Mucosa of gallbladder (tissue), 1 donor: ENCODE measurements at places on chromosomes 2 and 18.

DNA sequence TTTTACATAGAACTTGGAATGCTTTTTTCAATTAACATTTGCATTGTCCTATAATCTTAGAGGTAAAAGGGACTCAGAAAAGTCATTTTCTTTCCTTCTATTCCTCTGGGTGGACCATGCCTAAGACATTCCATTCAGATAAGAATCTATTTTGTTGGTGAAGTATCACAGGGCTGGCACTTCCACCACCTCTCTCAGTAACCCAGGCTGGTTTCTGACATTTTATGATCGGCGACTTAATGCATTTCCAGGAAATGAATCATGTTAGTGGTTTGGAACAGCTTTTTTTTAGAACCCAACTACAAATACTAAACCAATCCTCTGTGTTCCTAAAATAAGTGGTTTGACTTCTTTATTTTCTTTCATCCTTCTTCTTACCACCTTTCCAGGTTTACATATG is 27.0 kb downstream of the GAD1 start:
- DNase-seq, result no peak

DNA sequence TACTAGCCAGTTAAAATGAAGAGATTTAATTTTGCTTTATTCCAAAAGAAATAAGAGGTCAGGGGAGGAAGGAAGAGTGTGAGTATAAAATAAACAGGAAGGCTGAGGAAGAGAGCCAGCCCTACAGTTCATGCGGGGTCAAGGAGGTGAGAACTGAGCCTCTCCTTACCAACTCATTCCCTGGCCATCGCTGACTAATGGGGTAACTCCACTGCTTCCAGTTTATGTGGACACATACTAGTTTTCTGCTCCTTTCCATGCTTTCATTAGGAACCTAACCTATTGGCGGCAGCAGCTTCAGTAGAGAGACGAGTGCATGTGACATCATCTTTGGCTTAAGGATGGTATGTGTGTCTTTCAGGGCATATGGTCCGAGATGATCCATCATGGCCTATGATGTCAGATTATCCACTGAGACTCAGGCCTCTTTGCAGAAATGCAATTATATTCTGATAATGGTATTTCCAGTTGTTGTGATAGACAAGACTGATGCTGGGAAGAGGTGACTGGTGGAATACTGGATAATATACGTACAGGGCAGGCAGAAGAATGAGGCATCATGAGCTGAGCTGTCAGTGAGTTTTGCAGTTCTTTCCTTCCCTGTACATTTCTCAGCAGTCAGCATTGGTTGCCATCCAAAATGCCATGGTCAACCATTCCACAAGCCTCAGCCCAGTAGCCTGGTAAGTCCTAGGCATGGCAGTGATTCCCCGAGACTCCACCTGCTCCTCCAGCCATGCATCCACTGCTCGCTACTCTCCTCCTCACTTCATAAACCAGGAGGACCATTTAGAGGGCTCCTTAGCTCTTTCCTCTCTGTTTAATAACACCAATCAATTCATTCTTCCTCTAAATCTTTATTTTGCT is 184.6 kb upstream of the OSR1 start:
- no peak for DNase-seq

GRCh38 chr2:104213758-104214157 is 640.2 kb upstream of the POU3F3 start:
- no peak for DNase-seq

DNA sequence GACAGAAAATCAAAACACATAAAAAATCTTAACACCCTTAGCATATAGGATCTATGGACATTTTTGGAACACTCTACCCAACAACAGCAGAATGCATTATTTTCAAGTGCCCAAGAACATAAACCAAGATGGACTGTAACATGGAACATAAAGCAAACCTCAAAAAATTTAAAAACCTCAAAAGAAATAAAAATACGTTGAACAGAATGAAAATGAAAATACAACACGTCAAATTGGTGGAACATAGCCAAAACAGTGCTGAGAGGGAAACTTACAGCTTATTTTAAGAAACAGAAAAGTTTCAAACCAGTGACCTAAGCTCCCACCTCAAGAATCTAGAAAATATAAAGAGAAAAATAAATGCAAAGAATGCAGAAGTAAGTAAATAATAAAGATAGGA is 58.3 kb upstream of the BCL2L11 start:
- DNase-seq, result no peak

GRCh38 chr2:36197181-36197971 is 158.2 kb upstream of the CRIM1 start:
- no peak for DNase-seq

DNA sequence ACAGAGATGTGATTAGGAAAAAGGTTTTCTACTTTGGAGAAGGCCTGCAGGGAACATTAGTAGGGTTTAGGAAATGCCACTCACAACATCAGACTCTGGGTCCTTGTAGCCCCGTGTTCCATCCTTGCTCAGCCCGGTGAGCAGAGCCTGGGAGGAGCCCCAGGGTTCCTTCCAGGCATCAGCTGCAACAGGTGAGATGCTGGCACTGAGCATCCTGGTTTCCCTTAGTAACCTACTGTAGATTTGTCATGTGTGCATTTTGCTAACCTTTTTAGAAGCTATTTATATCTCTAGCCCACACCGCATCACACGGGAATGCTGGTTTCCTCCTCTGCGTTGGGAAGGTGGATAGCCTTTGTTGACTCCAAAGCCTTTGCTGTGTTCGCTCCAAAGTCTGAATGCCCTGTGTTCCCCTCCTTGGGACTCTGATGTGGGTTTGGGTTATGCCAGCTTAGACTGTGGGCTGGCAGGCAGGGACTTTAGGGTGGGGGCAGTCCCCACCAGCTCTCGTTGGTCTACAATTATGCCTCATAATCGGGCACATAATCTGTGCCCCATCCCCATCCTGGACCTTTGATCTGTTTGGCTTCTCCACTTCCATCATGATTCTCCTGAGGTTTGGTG is 69.3 kb downstream of the TMEM247 start:
- no peak for DNase-seq

GRCh38 chr2:241673797-241674725 is 12.6 kb downstream of the DTYMK start:
- no peak for DNase-seq

DNA sequence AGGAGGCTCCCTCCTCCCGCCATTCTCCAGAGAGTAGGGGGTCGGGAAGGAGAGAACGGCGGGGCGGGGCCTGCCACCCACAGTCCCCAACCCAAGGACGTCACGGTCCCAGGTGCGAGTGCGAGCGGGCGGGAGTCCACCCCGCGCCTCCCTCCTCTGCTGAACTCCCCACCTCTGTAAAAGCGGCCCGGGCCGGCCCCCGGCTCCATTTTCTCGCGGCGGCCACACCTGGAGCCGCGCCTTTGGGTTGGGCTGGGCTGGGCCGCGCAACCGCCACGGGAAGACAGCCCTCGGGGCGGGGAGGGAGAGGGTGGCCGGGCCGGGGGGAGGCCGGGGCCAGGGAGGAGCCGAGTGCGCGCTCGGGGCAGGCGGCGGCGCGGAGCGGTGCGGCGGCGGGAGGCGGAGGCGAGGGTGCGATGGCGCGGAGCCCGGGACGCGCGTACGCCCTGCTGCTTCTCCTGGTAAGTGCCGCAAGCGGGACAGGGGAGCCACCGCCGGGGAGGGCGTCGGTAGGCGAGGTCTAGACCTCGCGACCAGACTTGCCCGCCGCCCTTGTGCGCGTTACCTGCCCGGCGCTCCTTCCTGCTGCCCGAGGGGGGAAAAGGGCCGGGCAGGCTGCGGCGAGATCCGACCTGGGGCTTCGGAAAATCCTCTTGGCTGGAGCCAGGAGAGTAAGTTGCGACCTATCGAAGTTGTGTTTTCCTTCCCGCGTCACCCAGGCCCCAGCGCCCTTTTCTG is at the start of gene DSG2:
Gene DSG2, plus strand, starts transcription at position 342 of the 738 bp plus-strand sequence. Its CDS starts 75 bp downstream, at position 417.
- peak; percentile 72 for DNase-seq

DNA sequence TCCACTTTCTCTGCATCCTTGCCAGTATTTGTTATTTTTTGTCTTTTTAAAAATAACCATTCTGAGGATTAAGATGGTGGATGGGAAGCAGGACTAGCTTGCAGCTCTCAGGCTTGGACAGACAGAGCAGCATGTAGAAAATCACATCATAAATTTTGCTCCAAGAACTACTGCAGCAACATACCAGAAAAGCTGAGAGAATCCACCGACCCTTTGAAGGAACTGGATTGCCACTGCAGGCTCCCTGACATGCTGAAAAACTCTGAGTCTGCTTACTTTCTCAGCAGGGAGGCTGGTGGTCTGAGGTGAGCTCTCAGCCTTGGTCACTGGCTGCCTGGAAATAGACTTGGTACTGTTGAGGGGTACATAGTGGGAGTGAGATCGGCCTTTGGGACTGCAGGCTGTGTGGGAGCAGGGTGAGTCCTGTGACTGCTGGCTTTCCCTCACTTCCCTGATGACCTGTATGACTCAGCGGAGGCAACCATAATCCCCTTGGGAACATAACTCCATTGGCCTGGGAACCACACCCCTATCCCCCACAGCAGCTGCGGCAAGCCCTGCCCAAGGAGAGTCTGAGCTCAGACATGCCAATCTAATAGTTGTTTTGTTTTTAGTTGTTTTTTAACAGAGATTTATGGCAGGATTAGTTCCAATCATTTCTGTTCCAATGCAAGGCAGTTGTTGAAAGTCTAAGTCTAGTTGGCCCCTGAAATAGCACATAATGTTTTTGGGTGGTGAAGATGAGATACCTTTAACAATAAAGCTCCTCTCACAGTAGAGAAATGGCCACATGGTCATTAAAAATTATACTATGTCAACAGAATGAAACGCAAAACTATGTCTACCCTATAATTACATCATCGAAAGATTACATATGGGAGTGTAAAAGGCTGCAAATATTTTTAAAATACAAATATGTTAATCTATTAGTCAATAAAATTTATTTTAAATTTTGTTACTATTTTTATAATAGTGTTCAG is 414.2 kb upstream of the CHAC2 start:
- DNase-seq, result no peak

DNA sequence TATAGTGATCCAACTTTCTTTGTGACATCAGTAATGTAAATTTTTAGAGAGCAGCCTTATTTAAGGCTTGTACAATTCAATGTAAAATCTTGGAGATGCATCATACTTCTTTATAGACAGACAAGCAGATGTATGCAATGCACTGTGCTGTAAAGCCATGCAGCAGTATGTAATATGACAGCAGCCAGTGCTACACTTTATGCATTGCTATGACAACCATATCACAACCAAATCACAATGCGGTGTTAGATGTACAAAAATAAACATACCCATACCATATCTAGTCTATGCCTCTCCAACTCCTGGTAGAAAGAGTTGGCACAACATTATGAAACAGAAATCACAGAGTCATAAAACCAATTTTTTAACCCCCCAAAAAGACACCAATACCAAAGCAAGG is 110.3 kb upstream of the WDSUB1 start:
- DNase-seq, result no peak

DNA sequence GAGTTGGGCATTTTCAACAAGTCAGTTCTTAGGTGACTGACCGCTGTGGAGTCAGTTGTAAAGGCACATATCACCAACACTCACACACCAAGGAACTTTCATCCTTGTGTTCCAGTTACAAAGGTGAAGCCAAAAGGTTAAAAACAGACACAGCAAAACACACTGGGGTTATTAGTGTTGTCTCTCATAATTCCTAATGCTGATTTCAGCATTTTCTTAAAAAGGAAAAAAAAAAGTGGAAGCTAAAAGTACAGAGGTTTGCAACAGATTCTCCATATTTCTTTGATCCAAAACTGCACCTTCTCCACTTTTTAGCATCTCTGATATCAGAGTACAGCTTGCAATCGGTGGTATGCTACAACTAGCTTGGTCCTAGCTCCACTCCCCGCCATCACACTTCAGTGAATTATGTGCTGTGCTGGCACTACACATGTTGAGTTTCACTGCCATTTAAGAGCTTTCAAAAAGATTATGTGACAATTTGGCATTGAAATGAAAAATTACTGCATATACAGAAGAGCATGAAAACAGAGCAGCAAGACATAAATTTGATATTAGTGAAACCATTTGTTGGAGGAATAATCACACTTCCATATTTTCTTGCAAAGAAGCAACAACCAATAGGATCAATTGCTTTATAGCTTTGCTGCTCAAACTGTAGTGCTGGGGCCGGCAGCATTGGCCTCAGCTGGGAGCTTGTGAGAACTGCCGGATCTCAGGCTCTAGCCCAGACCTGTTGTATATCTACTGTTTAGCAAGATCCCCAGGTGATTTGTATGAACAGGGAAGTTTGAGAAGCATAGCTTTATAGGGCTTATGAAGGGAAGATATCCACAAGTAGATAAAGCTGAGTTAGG is 62.3 kb upstream of the DAPL1 start:
- no peak for DNase-seq

DNA sequence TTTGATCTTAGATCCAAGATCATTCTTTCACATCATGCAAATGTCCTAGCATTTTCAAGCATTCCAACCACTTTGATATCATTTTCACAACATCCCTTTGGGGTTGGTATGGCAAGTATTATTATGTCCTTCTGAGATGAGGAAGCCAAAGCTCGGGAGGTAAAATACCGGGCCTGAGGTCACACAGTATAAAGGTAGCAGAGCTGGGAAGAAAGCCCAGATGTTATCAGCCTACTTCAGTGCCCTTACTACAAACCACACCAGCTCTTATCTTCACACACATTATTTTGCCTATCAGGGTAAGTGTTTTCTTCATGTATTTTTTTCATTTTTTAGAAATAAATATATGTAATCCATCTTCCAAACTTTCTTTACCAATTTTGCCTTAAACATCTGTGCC is 4.2 kb upstream of the B4GALT6 start:
- no peak for DNase-seq

GRCh38 chr2:218033590-218034496 is 31.0 kb upstream of the TNS1 start:
- no peak for DNase-seq

DNA sequence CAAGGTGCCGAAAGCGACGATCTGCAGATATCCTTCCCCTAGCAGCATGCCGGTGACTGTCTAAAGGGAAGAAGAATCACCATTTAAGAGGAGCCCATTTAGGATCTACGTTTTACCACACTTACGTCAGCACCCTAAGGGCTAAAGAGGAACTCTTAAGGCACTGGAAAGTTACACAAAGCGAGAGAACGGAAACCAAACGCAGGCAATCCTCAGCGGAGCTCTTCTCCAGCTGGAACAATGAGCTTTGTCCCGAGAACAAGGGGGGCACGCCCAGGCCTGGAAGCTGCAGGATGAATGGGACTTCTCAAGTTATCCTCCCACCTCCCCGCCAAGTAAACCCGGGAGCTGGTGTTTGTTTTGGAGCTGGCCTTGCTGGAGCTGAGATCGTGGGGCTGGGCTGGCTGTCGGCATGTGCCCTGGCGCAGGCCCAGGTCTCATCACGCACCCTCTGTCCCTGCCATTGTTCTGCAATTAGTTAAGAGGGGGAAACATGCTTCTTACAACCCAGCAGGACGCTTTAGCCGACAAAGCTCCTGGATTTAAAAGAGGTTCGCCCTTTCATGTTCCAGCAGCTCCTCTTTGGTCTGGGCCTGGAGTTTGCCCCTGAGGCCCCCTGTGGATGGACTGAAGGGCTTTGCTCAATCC is 36.4 kb downstream of the PXDN start:
- peak; percentile 40 for DNase-seq

- DNase-seq, result no peak
These were observed 331.0 kb downstream of the CDH2 start for GRCh38 chr18:27845897-27846296.

GRCh38 chr2:150653351-150653750 is 165.9 kb upstream of the RND3 start:
- no peak for DNase-seq

- DNase-seq, result no peak
These were observed 204.9 kb downstream of the EN1 start for GRCh38 chr2:118642501-118642900.

- DNase-seq, result no peak
These were observed 206.8 kb upstream of the TNP1 start for GRCh38 chr2:217066510-217067270.
